ENCODE measurements at places on chromosomes 3 and 15. TPM values are rescaled to one million over a fixed set of nuclear protein-coding genes. Genes with fewer than 3 reads are reported as not detected.
A peak's percentile ranks its signal among the peaks of the same experiment; 100 is the strongest.

GRCh38 chr15:75654201-75654907 is 6.6 kb downstream of the SNX33 start:
- no peak for DNase-seq

DNA sequence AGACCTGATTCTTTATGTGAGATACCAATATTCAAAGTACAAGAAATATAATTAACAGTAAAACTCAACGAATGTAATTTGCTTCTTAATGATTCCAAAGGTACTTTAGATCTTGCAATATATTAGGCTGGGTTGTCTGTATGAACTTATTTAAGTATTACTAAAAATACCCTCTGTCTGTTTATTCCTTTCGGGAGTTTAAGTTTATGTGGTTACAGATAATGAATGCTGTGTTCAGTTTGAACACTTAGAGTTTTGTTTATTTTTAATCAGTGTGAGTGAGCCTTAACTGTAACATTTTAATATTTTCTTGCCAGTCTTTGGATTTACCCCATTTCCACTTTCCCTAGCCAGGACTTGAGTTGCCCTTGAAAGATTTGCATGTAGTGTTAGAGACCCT is 3.5 kb downstream of the PDE8A start:
- no peak for DNase-seq

- no peak for DNase-seq
These were observed 23.2 kb downstream of the CRABP1 start for GRCh38 chr15:78363381-78363734.

DNA sequence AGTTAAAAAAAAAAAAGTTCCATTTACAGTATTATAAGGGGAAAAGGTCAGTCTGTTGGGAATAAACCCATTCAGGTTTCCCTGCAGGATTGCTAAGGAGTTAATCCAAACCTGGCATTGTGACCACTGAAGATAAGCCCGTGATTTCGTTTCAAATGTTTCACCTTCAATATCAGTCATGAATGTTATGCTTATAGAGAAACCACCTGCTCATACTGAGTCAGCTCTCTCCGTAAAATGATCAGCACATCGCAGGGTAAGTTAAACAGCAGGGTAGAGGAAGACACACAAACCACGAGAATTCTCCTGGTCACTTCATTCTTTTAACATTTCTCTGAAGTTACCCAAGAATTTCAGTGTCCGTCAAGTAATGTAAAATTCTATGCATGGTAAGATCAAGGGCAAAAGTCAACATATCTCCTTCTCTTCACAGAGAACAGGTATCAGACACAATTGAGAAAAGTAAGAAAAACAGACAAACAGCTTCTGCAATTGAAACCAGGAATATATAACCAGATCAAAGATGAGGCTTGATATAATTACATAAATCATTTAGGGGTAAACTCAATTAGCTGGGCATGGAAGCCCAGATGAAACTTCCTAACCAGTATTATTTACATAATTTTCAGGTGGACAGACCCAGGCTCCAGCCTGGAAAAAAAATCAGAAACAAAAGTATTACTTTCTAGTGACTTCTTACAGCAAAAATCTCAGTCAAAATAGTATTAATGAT is 67.6 kb upstream of the ARHGEF3 start:
- DNase-seq, result no peak

- no peak for DNase-seq
These were observed 164.9 kb upstream of the ADAMTS9 start for GRCh38 chr3:64852738-64853137.

- no peak for DNase-seq
These were observed 138.3 kb downstream of the TAFA4 start for GRCh38 chr3:68793759-68794701.

- DNase-seq, result peak; percentile 10
These were observed 127.6 kb upstream of the LMOD3 start for GRCh38 chr3:69250014-69250413.

DNA sequence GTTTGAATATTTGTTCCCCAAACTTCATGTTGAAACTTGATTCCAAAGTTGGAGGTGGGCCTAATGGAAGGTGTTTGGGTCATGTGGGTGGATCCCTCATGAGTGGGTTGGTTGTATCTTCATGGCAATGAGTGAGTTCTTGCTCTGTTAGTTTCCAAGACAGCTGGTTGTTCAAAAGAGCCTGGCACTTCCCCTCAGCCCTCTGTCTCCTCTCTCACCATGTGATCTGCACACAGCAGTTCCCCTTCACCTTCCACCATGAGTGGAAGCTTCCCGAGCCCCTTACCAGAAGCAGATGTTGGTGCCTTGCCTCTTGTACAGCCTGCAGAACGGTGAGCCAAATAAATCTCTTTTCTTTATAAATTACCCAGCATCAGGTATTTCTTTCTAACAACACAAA is 327.1 kb upstream of the SLCO3A1 start:
- DNase-seq, result no peak

FBXW12 gene
- 0.27 TPM for total RNA-seq

UACA gene
- total RNA-seq, result 149 TPM

CAPN3 gene
- 2.5 TPM for total RNA-seq

HHLA2 gene
- total RNA-seq, result not detected

SCN11A gene
- total RNA-seq, result 0.25 TPM
